Cortex of kidney (tissue), 1 donor: ENCODE measurements at places on chromosomes 11 and 22.

DNA sequence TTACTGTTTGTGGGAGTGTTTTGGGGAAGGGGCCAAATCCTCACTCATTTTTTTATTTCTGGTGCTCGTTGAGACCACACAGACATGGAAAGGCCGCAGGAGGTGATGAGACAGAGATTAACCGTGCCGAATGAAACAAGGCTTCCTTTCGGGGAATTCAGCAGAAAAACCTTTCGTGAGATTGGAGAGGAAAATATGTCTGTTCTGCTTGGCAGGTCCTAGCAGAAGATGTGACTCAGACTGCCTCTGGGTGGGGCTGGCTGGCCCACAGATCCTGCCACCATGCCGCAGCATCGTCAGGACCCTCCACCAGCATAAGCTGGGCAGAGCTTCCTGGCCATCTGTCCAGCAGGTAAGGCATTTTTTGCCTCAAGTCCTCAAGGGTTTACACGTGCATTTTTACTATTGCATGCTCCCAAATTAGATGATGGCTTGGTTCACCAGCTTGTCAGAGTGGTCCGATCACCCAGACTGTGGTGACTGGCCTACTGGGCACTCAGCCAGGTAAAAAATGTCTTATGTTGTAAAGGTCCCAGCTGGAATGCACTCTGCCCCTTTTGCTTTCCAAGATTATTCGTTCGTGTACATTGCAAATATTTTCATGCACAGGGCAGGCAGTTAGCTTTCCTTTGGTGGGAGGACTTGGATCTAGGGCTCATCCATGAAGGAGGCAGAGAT lies 1.5 kb downstream of the DDB2 start:
- DNase-seq, result no peak

DNA sequence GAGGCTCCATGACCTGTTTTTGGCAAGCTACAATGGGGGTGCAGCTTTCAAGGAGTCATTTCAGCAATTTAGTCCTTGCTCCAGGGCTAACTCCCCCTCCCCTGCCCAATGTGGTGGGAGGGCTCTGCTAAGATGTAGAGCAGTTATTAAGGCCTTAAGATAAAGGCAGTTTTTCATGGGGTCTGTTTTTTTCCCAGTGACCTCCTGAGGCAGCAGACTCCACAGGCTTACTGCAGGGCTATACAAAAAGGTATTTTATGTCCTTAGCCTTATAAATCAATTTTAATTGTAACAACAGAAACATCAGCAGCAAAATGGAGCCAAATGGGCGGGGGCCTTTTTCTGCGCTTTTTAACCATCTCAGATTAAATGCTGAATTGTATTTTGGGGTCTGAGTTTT lies 192.3 kb downstream of the KIRREL3 start:
- no peak for DNase-seq

DNA sequence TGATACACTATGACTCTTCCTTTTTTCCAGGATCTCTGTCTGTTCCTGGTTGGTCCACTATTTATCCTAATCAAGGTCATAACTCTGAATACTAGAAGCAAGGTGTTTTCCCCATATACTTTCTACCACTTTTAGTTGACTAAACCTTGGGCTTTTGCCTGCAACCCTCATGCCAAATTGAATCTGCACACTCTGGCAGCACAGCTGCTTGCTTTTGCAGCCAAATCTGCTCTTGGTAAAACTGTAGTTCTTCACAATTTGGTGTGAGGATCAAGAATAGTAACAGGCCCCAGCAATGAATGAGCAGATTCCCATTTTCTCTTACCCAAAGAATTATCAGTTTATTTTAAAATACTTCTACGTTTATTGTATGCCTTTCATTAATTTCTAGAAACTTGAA lies 586.5 kb upstream of the CNTN5 start:
- DNase-seq, result no peak

DNA sequence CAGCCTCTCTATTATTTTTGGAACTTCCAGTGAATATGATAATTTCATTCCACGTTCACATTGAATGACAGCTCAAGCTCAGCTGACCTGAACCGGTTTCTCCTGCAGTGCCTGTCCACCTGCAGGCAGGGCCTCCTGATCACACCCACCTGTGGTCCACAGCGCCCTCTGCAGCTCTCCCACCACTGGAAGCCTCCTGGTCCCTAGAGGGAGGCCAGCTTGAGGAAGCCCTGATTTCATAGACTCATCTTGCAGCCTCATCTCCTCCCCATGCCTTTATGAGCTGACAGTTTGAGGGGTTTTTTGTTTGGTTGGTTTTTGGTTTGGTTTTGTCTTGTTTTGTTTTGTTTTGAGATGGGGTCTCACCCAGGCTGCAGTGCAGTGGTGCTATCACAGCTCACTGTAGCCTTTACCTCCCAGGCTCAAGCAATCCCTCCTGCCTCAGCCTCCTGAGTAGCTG lies 29.9 kb upstream of the MALAT1 start:
- no peak for DNase-seq

DNA sequence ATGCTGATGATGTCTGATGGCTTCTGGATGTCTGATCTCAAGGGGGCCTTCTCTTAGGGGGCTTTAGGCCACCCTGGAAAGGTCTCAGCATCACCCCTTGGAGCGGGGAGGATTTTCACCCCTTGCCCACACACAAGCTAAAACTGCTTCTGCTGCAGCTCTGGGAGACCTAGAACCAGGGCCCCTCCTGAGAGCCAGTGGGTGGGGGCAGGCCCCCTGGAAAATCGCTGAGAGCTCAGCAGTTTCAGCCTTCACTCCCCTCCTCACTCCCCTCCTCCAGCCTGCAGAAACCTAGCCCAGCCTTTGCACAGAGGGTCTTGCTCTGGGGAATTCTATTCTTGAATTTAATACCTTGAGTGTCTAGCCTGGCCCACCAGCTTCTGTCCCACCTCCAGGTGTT lies 17.2 kb downstream of the CD6 start:
- DNase-seq, result no peak

DNA sequence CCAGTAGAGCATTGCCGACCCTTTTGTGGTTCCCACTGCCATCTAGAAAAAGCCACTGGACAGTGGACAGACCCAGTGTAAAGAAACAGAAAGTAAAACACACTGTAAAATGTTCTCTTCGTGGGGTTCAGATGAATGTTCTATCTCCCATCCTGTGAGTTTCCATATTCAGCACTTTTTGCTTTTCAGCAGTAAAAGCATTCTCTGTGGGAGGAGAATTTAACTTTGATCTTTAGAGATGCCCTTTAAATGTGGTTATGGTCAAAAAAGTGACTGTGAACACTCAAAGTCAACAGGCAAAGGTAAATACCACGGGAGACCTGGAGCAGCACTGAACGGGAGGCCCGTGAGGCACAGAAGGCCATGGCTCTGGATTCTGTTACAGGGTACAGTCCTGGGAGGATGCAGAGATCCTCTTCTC lies 53.9 kb downstream of the FLI1 start:
- no peak for DNase-seq

GRCh38 chr11:2447951-2448650 lies 3.3 kb downstream of the KCNQ1 start:
- no peak for DNase-seq

DNA sequence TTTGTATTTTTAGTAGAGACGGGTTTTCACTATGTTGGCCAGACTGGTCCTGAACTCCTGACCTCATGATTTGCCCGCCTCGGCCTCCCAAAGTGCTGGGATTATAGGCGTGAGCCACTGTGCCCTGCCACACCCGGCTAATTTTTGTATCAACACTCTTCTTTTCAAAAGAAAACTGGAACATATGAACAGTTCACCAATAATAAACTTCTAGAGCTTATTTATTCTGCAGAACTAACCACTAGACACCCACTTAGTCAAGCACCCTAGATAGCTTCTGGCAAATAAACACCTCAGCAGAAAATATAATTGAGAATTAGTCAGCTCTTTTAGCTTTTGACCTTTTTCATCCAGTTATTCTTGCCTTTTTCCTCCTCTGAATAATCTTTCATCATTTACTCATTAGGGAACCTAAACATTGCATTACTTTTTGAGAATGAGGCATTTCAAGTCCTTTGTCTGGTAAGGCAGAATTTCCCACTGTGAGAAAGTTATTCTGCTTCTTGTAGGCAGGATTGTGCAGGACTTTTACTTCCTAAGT lies 27.3 kb upstream of the TMEM41B start:
- no peak for DNase-seq

GRCh38 chr22:49849161-49850020 lies 4.3 kb upstream of the ZBED4 start:
- no peak for DNase-seq

- DNase-seq, result no peak
Observed at GRCh38 chr11:62145261-62145871, 21.6 kb downstream of the INCENP start.

DNA sequence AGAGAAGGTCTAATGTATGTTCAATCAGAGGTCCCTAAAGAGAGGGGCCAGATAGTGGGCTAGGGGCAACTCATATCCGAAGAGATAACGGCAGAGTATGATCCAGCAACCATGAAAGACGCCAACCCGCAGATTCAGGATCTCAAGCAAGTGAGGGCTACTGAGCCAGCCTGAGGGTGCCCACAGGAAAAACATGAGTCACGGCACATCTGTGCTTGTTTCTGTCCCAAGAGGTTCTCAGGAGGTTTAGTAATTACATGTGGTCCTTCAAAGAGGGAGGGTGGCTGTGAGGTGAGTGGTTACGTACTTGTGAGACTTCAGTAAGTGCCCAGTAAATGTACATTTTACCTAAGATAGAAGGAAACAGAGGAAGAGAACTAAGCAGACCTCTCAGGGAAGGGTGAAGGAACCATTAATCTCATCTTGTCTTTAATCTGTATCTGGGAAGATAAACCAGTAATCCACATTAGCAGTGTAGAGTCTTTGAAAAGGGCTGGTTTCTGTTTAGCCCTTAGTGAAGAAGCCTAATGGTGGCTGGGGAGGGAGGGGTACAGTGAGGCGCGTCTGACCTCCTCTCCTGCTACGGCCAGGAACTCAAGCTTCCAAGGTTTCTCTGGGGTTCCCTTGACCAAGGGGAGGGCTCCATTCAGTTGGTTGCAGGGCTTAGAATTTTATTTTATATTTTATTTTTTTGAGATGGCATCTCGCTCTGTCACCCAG lies 10.2 kb downstream of the SIRT3 start:
- DNase-seq, result no peak

GRCh38 chr11:1969035-1969434 lies 21.9 kb downstream of the MRPL23 start:
- no peak for DNase-seq

- DNase-seq, result no peak
Observed at GRCh38 chr11:59866836-59867235, 549 bp upstream of the TCN1 start.

DNA sequence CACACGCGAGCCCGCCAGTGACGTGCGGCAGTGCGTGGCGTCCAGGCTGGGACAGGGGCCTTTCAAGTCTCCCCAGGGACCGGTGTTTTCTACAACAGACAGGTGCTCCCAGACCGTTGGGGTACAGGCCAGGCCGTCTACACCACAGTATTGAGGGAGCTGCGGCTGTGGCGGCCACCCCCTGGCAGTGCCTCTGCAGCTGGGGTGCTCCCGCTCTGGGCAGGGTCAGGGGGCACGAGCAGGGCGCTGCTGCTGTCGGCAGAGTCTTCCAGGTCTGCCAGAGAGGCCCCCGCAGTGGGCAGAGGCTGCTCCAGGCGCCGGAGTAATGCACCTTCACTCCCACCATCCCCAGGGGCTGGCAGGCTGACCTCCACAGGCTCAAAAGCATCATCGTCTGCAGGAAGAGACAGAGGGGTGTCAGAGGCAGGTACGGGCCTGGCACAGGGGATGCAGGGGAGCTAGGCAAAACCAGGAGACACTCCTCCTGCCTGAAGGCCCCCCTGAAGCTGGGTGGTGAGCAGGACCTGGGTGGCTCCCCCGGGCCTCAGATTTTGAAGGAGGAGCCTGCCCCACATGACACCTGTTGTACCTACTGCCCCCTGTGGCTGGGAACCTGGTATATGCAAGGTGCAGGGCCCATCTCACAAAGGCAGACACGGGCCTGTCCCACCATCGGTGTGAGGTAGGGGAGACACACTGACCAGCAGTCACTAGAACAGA lies 83.3 kb downstream of the DGCR2 start:
- no peak for DNase-seq

DNA sequence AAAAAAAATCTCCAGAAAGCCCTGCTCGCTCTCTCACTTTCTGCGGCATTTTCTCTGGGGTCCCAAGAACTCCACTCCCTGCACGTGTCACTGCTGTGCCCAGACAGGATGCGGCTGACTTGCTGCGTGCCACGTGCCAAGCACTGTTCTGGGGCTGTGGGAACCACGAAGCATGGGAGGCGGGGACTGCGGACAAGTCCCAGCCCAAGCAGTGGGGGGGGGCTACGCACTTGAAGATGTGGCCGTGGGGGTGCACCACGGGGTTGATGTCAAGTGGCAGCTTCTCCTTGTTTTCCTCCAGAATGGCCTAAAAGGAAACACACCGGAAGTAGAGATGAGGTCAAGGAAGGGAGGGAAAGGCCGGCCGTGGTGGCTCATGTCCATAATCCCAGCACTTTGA lies 10.8 kb downstream of the TTLL12 start:
- DNase-seq, result no peak

DNA sequence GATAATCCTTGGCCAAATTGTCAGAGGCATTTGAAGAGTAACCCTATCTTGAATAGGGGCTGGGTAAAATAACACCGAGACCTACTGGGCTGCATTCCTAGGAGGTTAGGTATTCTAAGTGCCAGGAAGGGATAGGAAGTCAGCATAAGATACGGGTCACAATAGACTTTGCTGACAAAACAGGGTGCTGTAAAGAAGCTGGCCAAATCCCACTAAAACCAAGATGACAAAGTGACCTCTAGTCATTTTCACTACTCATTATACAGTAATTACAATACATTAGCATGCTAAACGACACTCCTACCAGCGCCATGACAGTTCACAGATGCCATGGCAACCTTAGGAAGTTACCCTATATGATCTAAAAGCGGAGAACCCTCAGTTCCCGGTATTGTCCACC lies 964 bp upstream of the REXO2 start:
- DNase-seq, result no peak

DNA sequence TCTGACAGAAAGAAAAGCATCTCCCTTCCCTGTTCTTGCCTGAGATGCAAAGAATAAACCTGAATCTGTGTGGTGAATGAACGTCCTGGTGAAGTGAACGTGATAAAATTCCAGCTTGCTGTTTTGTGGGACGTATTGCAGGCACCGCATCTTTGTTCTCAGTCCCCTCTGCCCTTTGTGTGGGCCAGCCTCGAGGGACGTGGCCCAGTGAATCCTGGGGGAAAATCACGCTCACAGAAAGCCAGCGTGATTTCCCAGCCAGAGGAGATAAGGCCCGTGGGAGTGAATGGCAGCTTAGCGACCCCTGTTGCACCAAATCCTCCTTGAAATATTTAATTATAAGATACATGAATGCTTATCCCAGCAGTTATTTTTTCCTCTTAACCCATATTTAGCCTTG lies 129.1 kb downstream of the COMMD9 start:
- no peak for DNase-seq

- DNase-seq, result no peak
Observed at GRCh38 chr11:60170566-60170965, 12.3 kb downstream of the MS4A6A start.
